ENCODE measurements at places on chromosomes 16 and 17.

GRCh38 chr17:18191967-18192366 lies 8.3 kb downstream of the ALKBH5 start:
- peak; percentile 46 for DNase-seq

DNA sequence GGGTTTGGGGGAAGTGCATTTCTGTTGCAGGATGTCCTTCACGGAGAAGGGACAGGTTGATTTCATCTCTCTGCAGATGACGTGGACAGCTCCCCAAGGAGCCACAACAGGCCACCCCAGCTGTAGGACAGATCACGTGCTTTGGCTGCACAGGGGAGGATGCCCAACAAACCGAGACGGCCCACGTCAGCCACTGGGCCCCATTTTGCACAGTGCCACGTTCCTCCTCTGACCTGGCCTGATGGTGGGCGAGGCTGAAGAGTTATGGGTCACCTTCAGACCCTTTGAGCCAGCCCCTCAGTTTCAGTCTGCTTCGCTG lies 9.0 kb upstream of the RHBDL3 start:
- DNase-seq = no peak

- DNase-seq = no peak
Observed at GRCh38 chr17:17346428-17347233, 43.5 kb downstream of the NT5M start.

DNA sequence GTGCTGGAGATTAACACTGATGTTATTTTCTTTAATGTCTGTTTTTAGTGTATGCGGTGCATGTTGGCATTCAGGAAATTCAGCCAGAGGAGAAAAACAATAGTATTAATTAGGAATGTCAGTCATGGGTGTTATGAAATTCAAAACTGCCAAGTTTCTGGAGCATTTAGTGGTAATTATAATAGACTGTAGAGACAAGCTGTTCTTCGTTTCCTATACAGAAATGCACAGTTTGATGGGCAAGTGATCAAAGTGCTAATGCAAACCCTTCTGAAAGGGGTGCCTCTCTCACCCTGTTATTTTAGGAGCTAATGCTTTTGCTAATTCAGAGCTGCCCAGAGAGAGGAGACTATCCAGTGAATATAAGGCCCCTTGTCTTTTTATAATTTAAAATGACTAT lies 573.8 kb upstream of the EEF2KMT start:
- no peak for DNase-seq

DNA sequence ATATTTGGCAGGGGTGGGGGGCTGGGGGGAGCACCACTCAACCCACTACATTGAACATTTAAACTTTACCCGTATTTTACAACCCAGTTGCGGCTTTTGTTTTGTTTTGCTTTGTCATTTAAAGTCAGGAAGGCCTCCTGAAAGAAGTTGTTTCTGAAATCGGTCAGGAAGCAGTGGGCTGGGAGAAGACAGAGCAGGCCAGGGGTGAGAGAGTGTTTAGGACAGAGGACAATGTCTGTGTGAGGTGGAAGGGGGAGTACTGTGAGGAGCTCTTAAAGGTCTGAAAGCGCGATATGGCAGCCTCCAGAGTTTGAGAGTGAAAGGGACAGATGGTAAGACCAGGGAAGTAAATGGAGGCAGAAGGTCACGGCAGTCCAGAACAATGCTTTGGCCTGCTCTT lies 6.1 kb upstream of the WFIKKN2 start:
- no peak for DNase-seq

GRCh38 chr16:57146040-57146647 lies 39.7 kb downstream of the PSME3IP1 start:
- DNase-seq = no peak

- no peak for DNase-seq
Observed at GRCh38 chr17:78861229-78861628, 20.6 kb upstream of the USP36 start.

- DNase-seq = peak; percentile 72
Observed at GRCh38 chr17:65794572-65794971, 233.1 kb upstream of the AXIN2 start.

DNA sequence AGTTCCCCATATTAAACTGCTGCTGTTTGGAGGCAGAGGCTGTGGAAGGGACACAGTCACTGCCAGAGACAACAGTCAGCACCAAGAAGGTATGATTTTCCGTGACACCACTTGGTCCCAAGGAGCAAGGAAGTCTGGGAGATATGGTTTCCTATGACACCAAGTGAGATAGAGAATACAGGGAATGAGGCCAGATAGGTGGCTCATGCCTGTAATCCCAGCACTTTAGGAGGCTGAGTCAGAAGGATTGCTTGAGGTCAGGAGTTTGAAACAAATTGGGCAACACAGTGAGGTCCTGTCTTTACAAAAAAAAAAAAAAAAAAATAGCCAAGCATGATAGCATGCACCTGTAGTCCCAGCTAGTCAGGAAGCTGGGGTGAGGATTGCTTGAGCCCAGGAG lies 90.8 kb downstream of the ABCC12 start:
- DNase-seq = no peak

DNA sequence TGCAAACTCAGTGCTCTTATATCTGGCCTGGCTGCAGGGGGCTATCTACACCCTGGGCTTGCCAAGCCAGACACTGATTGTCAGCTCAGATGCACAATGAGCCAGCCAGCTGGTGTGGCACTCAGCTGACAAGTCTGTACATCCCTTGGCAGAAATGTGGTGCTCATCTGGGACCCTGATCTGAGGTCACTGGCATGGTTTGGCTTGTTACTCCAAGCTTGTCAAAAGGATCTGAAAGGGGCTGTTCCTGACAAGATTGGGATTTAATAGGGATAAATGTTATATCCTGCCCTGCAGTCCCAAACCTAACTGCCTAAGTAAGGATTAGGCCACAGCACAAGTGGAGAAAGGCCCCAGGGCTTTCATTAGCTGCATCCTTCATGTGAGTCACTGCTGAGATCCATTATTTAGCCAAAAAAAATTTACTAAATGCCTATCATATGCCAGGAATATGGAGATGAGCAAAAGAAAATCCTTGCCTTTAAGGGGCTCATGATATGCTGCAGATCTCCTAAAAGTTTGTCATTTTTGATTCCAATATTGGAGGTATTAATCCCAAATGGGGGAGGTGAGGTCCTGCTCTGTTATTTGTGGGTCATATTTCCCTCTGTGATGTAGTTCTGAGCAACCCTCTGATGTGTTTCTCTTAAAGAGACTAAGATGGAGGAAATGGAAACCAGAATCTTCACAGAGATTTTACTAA lies 6.3 kb downstream of the SLC6A2 start:
- DNase-seq = peak; percentile 43

DNA sequence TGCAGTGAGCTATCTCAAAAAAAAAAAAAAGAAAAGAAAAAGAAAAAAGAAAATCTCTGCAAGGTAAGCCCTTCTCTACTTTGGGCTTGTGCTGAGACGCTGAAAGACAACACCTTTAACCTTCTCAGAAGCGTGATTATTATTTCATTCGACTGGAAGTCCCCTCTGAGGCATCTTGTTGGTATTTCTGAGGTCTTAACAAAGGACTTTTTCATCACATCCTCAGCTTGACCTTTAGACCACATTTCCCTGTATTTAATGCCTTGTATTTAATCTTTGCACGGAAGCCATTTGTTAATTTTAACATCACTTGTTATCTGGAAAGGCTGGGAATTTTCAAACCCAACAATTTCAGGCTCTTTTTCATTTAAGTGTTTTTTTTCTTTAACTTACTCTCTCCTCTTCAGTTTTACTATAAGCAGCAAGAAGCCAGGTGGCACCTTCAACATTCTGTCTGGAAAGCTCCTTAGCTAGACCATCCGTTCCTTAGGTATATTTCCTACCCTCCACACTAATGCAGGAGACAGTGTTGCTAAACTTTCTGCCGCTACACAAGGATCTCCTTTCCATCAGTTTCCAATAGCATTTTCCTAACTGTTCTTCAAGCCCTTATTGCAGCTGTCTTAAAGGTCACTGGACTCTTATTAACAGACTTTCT lies 10.3 kb downstream of the KCTD13 start:
- peak; percentile 67 for DNase-seq

- DNase-seq = peak; percentile 8
Observed at GRCh38 chr16:23519282-23519681, 9.0 kb upstream of the GGA2 start.

DNA sequence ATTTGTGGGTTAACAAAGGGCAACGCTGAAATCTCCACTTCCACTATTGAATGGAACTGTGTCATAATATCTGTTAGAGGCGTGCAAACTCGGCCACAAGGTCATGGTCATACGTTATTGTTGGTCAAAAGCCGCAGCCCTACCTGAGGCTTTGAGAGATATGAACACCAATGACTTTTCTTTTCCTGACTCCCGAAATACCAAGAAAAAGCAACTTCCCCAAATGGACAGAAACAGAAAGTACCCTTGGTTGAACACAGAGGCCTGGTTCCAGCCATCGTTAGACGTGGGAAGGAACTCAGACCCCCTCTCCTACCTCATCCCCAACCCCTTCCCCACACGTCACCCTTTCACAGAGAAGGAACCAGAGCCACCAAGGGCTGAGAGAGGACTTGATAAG lies 1.4 kb upstream of the PIK3R5 start:
- DNase-seq = no peak

DNA sequence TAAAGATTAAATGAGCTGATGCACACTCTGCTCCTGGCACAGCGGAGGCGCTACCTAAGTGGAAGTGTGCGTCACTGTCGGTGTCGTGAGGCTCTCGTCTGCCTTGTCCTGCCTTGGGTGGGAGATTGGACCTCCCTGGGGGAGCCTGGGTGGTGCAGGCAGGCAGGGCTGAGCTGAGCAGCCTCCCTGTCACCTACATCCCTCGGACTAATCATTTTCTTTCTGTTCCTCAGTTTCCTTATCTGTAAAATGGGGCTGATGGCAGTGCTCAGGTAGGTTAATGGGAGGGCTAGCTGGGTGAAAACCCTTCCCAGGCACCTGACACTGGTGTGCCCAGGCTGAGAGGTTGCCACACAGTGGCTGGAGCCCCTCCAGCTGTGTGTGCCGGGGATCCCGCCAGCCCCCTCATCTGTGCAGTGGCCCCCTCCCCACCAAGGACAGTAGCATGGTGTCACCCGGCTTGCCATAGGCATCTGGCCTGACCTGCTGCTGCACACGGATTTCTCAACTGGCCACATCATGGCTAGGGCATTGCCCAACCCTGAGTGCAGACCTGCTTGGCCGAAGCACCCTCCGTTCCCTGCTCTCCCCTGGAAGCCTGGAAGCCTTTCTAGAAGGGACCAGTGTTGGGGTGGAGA lies 4.3 kb downstream of the ADCY7 start:
- no peak for DNase-seq

DNA sequence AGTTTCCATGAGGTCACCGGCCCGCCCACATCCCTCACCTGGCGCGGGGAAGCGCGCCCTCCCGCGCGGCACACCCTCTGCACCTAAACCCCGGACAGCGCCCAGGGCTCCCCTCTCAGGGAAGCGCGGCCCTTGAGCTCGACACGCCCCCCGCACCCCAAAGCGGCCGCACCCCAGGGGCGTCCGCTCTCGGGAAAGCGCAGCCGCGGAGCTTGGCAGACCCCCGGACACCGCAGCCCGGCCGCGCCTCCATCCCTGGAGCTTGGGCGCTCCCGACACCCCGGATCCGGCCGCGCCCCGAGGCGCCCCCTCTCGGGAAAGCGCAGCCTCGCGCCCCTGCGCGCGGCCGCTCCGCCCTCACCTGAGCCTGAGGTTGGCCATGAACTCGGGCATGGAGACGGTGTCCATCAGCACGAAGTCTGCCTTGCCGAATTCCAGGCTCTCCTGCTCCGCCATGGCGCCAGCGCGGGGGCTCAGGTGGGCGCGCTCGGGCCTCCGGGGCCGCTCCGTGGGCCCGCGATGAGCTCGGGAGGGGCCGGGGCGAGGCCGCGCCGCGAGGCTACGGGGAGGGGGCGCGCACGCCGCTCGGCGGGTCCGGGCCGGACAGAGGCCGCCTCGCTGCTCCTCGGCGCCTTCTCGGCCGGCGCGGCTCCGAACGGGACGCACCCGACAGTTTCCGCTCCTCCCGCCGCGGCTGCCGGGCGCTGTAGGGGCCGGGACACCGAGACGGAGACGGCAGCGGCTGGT lies at the start of gene MYO1D:
Gene MYO1D, minus strand, starts transcription at position 708 of the 747 bp plus-strand sequence. Its CDS starts 252 bp downstream, at position 456.
- peak; percentile 35 for DNase-seq

DNA sequence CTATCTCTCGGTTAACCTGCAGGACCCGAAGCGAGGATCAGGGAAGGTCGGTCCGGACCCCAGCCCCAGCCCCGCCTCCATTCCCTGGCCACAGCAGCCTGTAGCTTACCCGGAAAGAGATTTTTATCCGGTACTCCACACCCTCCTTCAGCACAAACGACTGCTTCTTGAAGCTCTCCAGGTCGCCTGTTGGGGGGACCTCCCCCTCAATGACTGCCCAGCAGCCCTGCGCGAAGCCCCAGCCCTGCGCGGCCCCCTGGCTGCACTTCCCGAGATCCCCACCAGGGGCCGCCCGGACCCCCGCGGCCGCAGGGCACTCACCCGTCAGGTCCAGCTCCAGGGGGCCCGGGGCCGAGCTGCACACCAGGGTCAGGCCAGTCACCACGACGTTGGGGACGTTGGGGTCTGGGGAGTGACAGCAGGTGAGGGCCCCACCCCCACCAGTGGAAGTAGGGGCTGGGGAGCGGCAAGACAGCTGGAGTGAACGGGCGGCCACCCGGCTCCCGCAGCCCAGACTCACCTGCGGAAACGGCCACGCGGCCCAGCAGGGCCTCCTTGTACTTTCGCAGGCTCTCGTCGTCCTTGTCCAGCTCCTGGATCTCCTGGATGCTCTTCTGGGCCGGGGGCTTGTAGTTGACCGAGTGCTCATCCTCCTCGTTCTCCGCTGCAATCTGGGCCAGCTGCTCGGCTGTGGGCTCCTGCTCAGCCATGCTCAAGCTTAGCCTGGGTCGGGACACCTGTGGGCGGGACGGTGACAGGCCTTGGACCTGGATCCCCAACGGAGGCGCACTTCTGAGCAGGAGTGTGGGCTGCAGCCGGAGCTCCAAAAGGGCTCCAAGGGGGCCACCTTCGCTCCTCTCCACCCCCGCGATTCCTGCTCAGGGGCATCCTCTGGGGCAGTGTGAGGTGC lies 1.7 kb downstream of the ARHGDIA start:
- peak; percentile 65 for DNase-seq

- DNase-seq = no peak
Observed at GRCh38 chr17:51374209-51374608, 113.9 kb downstream of the UTP18 start.

GRCh38 chr16:20660325-20660724 lies 37.2 kb downstream of the ACSM1 start:
- DNase-seq = no peak

- DNase-seq = peak; percentile 76
Observed at GRCh38 chr16:3444032-3444388, 530 bp downstream of the NAA60 start.

- DNase-seq = no peak
Observed at GRCh38 chr17:28527181-28527681, 21.1 kb downstream of the FOXN1 start.

- no peak for DNase-seq
Observed at GRCh38 chr16:48102083-48103008, 53.4 kb downstream of the ABCC12 start.

GRCh38 chr17:74290340-74290739 lies 16.3 kb downstream of the DNAI2 start:
- no peak for DNase-seq

- no peak for DNase-seq
Observed at GRCh38 chr16:57613514-57613913, 14.9 kb upstream of the ADGRG1 start.
